ENCODE measurements at places on chromosomes 7 and 10. TPM values are rescaled to one million over a fixed set of nuclear protein-coding genes. Genes with fewer than 3 reads are reported as not detected.
A peak's percentile ranks its signal among the peaks of the same experiment; 100 is the strongest.

The FAM237B gene
- total RNA-seq, result not detected

- DNase-seq, result no peak
- H3K27me3 ChIP-seq, result no peaks in the 10 kb centered on the region
- H3K36me3 ChIP-seq, result peaks cover 22% of the 10 kb centered on the region
- peak overlapping the region; percentile 14 for H3K27ac ChIP-seq
- H3K4me3 ChIP-seq, result no peak overlapping the region
Observed at GRCh38 chr7:66213637-66214036, 8.5 kb downstream of the TPST1 start.

DNA sequence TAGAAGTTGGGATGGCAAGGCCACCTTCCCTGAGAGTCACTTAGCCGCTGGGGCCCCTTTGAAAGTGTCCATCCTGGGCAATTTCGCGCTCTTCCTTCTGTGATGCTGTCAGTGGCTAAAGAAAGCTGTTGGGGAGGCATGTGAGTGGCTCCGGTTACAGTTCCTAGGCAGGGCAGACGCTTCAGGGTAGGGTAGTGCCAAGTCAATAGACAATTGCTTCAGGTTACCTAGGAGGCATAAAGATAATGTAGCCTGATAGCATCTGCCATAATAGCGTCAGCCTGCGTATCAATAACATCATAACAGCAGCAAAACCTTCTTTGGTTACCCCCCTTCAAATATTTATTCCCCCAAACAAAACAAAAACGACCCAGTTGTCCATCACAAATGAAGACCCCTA lies at the start of gene FAM107B:
Gene FAM107B, minus strand, starts transcription at position 101 of the 400 bp plus-strand sequence. CDS start 234 bp downstream, outside the sequence.
- peaks cover 19% of the 10 kb centered on the region for H3K4me1 ChIP-seq
- no peak within 1 kb of the TSS for H3K4me3 ChIP-seq
- no peak within 1 kb of the TSS for H3K27ac ChIP-seq
- no peak for DNase-seq
- H3K27me3 ChIP-seq, result peaks cover 15% of the 10 kb centered on the region

The HUS1 gene
- 32.2 TPM for total RNA-seq

- H3K4me1 ChIP-seq, result no peaks in the 10 kb centered on the region
- H3K36me3 ChIP-seq, result no peaks in the 10 kb centered on the region
- no peak overlapping the region for H3K27ac ChIP-seq
- H3K27me3 ChIP-seq, result peaks cover 4% of the 10 kb centered on the region
- H3K4me3 ChIP-seq, result no peak overlapping the region
- DNase-seq, result no peak
Observed at GRCh38 chr7:108384716-108385483, 71.3 kb downstream of the NRCAM start.

The CDC14C gene
- not detected for total RNA-seq

DNA sequence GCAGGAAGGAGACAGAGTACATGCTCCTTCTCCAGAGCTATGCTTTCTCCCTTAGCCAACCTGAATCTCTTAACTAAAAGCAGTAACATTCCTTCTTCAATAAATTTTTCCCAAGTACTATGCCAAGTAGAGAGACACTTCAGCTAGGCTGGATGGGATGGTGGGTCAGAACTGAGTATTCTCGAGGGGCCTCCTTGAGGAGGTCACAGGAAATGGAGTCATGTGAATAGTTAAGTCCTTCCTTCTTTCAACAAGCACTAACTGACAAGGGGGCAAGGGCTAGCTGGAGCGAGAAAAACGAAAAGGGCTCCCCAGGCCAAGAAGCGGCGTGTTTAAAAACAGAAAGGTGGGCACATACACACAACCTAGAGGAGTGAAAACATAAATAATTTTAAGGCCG lies 5.5 kb downstream of the RSU1 start:
- peaks cover 31% of the 10 kb centered on the region for H3K4me1 ChIP-seq
- H3K27me3 ChIP-seq, result no peaks in the 10 kb centered on the region
- H3K27ac ChIP-seq, result no peak overlapping the region
- no peak for DNase-seq
- peaks cover 36% of the 10 kb centered on the region for H3K36me3 ChIP-seq

The NUTM2E gene
- not detected for total RNA-seq

The CYP3A4 gene
- total RNA-seq, result not detected

The SCART1 gene
- 0.76 TPM for total RNA-seq

- no peak for DNase-seq
- H3K4me1 ChIP-seq, result peaks cover 6% of the 10 kb centered on the region
- peaks cover 10% of the 10 kb centered on the region for H3K36me3 ChIP-seq
- peak overlapping the region; percentile 45 for H3K4me3 ChIP-seq
- peaks cover 7% of the 10 kb centered on the region for H3K27me3 ChIP-seq
Observed at GRCh38 chr7:152735443-152736004, 24.0 kb upstream of the ACTR3B start.

- H3K4me1 ChIP-seq, result peaks cover 14% of the 10 kb centered on the region
- H3K27me3 ChIP-seq, result peaks cover 2% of the 10 kb centered on the region
- H3K4me3 ChIP-seq, result no peak overlapping the region
- H3K36me3 ChIP-seq, result no peaks in the 10 kb centered on the region
Observed at GRCh38 chr10:44126291-44126717, 258.6 kb downstream of the CXCL12 start.

DNA sequence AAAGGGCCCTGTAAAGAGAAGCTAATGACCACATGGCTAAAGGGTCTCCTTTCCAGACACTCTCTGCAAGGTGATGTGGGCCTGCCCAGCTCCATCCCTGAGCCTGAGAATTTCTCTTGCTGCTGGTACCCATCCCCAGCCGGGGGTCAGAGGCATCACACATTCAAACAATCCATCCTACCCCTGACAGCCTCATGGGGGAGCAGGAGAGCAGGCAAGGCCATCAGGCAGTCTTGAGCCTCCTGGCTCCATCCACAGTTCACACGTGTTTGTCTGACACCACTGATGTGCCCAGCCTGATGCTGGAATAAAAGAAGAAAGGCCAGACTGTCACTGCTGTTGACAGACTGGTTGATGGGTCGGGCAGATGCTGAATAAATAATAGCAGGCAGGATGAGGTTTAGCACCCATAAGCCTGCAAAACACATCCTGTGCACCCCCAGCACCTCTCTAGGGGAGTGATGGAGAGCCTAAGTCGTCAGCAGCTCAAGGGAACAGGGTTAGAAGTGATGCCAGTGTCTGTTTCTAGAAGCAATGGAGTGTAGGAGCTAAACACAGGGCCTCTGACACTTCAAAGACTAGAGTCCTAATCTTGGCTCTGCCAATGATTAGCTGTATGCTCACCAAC lies 43.5 kb downstream of the TLL2 start:
- H3K4me3 ChIP-seq, result no peak overlapping the region
- peaks cover 15% of the 10 kb centered on the region for H3K27me3 ChIP-seq
- no peak overlapping the region for H3K27ac ChIP-seq
- no peaks in the 10 kb centered on the region for H3K4me1 ChIP-seq
- no peaks in the 10 kb centered on the region for H3K36me3 ChIP-seq
- DNase-seq, result peak; percentile 6

DNA sequence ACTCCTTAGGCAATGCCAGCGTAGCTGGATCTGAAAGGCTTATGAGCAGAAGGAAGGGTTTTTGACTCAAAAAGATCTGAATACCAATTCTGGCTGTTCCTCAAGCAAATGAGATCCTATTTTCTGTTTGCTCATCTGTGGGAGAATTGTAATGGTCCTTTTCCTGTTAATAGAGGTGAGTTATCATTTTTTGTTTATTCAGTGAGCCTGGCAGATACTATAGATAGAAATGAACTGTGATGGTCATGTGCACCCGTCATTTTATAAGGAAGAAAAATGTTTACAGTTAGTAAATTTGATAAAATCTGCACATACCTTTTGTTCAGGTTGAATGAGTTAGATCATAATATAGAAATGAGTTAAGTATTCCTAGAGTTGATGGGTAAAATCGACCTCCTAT lies 97.7 kb downstream of the ACTR3B start:
- H3K4me3 ChIP-seq, result no peak overlapping the region
- no peak overlapping the region for H3K27ac ChIP-seq
- no peaks in the 10 kb centered on the region for H3K4me1 ChIP-seq
- no peak for DNase-seq

All from HFFc6 (cell line).